CD4-positive, alpha-beta T cell treated with Interleukin-2 at 100 ng/mL for 4 hours (primary cell): ENCODE measurements at places on chromosomes 11 and 22.

DNA sequence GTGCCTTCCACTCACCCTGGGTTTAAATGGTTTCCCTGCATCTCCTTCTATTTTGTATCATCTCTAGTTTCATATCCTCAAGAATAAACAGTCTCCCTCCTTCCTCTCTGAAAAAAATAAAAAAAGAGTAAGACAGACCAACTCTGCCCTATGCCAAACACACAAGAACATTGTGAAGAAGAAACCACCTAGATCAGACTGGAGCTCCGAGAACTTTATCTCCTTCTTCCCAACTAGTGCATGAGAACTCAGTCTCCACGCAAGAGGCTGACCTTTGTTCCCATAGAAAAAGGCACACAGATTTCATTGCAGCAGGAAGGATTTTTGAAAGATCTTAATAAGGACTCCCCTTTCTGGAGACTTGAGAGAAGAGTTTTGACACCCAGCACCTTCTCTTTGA is 8.7 kb upstream of the PEX26 start:
- DNase-seq = no peak

- no peak for DNase-seq
Measured at GRCh38 chr11:13343067-13343466, 65.5 kb downstream of the BMAL1 start.

DNA sequence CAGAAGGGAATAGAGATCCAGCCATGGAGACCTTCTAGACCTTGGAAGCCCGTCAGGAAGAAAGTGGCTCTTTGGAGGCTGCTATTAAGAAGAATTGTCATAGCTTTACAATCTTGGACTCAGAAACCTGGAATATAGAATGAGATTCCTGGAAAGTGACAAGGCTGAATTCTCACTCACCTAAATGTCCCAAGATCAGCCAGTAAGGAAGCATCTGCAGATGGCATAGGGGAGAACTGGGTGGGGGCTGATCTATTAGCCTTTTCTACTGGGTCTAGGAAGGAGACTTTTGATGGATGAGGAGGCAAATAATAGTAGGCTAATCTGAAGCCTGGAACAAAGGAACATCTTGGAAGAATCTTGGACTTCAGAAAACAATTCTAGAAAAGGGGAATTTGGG is at the start of gene OR51G1:
TSS of gene OR51G1 (minus strand) at position 101 of the 400 bp plus-strand sequence. CDS start at position 101, 0 bp downstream.
- no peak for DNase-seq

GRCh38 chr11:45333001-45333971 is 47.1 kb upstream of the SYT13 start:
- DNase-seq = no peak
